ENCODE measurements at places on chromosomes 7 and 10. TPM values are rescaled to one million over a fixed set of nuclear protein-coding genes. Genes with fewer than 3 reads are reported as not detected.
A peak's percentile ranks its signal among the peaks of the same experiment; 100 is the strongest.

DNA sequence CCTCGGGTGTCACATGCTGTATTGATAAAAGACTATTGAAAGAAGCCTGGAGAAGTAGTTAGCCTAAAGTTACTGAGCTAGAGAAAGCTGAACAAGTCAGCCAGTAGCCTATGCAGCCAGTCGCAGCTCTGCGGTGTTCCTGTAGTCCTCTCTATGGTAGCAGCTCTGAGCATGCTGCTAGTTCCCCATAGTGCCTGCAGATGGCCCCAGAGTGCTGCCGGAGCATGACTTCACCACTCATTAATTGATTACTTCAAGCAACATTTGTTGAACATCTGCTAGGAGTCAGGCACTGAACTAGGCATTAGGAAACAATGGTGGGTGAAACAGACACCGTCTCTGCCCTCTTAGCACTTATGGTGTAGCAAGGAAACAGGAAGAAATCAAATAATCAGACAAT, 422.7 kb downstream of the SORCS3 start:
- no peak for DNase-seq

DNA sequence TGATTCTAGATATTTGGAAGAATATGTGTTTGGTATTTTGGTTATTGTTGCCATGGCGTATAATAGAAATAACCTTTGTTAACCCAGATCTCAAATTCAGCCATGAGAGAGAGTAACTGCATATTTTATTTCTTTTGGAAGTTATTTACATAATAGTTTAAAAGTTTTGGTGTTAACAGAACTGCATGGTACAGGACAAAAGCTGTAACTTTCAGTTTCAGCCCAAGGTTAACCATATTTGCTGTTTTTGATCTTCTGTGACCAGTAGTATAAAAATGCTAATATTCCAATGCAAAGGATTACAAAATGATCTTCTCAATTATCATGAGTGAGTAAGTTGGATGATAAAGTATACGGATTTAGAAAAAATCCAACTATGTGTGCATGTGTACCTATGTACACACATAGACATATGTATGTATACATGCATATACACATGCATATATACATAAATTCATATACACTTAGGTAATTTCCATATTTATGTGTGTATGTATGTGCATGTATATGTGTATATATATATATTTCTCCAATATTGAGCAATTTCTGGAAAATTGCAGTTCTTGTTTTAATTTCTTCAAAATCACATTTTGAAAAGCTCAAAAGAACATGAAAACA, 38.0 kb upstream of the PIP4K2A start:
- DNase-seq, result no peak

DNA sequence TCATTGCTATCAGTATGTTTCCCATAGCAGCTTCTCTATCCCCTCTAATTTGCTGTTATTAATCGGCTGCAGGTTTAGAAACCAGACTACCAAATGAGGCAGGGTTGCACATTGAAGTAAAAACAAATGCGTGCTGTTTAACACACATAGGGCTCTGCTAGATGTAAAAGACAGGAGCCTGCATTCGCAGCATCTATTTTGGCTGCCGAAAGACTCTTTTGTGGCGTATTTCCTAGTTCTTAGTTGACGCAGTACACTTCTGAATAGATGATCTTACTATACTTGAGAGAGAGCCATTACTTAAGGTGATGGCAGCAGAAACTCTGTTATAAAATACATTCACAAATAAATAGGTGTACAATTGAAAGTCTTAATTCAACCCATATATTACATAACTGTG, 21.4 kb downstream of the SGCE start:
- DNase-seq, result no peak

DNA sequence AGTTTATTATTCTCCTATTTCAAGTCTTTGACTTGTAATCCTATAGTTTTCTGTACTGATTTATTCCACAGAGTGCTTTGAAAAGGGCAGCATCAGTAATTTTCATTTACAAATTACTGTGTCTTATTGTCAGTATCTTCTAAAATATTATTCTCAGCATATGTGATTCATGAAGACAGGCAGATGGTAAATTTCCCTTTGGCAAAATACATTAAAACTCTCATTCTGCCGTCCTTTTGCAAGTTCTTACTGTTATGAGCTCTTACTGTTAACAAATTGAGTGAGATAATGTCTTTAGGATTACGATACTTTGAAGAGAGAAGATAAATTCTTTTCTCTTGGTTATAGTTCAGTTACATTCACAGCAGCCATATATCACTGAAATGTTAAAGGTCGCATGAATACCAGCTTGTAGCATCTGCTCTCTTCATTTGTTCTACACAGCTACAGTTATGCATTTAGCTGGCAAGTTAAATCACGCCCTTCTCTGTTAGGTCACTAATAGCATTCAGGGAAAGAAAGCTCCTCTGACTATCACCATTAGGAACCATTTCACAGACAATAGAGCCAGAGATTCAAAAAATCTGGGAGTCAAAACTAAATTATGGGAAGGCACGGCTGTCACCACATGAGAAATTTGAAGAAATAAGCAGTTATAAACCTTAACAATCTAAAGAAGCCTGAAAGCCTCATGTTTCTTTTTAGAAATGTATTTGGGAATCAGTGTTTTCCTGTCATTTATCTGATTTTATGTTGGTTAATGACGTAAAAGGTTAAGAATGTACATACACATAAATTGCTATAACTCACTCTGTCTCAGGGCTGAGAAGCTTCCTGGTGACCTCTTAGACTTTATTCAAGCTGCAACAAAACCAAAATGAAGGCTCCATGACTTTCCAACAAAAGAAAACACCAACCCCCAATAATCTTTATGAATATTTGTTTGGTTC, 109.6 kb upstream of the SP4 start:
- no peak for DNase-seq

GRCh38 chr7:124369310-124369709, 336.4 kb upstream of the TMEM229A start:
- DNase-seq, result no peak

DNA sequence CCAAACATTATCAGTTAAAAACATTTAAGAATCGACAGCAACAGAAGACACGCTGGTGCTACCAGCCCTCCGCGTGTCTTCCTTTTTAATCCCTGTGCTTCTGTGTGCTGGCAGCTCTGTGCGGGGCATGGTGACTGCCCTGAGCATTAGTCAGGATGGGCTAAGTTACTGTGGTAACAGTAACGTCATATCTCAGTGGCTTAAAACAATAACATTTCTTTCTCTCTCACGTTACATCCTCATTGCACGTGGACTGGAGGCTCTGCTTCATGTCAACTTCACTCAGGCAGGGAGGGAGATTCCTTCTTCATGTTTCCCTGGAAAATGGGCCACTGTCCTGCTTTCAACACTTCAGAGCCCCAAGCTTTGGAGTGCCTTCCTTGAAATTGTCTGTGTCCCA, 378.5 kb downstream of the CCSER2 start:
- no peak for DNase-seq

GRCh38 chr10:43220657-43221418, 46.0 kb downstream of the RASGEF1A start:
- DNase-seq, result no peak

- no peak for DNase-seq
Measured at GRCh38 chr7:84302949-84303348, 108.4 kb upstream of the SEMA3A start.

GRCh38 chr10:88045656-88046415, 182.4 kb downstream of the PTEN start:
- no peak for DNase-seq

- no peak for DNase-seq
Measured at GRCh38 chr10:7589748-7590147, 77.0 kb downstream of the ITIH5 start.

DNA sequence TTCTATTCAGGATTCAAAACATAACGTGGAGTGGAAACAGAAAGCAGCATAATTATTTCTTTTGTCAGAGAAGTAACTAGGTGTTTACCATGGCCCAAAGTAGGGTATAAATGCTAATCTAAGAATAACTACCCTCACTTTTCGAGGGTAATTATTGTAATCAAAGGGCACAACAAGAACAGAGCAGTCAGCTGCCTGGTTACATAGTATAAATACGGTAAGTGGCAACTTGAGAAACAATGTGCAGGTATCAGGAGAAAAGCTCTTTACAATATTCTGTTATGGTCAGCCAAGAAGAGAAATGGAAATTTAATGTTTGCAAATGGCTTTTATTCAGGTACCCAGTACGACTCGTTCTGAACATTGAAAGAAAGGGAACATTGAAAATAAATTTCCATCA, 242.0 kb upstream of the NPY start:
- DNase-seq, result no peak

- no peak for DNase-seq
Measured at GRCh38 chr10:61635932-61636331, 26.8 kb upstream of the CABCOCO1 start.

DNA sequence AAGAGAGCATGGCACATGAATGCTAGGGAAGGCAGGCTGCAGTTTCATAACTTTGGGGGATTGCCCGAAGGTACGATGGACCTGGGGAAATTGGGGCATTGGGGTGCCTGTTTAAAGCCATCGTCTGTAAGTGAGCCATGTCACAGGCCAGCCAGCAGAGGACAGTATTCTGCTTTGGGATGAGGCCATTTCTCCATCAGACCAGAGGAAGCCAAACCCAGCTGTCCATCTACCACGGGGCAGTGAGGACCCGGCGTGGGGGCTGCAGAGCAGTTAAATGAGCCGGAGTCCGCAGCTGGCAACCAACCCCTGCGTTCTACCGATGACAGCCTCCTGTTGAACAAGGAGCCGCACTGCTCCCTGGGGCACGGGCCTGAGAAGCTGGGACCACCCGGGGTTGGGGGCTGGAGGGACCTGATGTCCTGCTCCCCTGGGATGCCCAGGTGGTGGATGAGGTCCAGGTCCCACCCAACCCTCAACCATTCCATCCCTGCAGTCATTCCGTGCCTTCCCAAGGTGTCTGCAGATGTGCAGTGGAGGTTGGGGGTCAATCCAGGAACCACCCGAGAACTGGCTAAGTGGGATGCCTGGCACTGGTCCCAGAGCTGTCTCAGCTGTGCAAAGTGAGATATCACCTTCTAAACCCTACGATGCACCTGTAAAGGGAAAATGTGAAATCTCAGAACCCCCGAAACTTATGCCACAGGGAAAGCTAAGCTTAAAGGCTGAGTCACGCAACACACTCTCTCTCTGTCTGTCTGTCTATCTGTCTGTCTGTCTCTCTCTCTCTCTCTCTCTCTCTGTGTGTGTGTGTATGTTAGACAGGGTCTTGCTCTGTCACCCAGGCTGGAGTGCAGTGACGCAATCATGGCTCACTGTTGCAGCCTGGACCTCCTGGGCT, 12.1 kb upstream of the RHBDD2 start:
- peak; percentile 13 for DNase-seq

DNA sequence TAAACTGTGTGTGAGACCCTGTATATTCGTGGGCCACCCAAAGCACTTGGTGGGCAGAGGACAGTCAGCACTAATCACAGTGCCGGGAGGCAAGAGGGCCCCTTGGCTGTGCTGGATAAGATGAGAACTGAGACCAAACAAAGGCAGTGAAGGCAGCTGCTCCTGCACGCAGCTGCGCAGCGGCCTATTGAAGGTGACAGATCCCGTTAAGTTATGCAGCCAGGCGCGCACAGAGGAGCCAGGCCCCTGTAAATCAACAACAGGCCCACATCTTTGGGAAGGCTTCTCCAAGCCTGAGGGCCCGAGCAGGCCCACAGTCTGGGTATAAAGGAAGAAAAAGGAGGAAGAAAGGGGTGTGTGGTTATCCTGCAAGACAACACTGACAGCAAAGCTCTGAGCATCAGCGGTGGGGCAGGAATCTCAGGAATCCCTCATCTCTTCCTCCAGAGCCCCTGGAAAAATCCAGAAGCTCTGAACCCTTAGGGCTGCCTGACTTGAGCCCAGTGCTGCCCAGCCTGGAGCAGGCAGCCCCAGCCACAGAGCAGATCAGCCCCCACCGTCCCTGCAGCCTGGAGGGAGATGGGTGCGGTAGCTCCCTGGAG, 154.2 kb downstream of the ARHGAP12 start:
- DNase-seq, result no peak

The PON1 gene
- total RNA-seq, result not detected

The HOXA6 gene
- not detected for total RNA-seq

The NANOS1 gene
- 0.38 TPM for total RNA-seq

The OR2A1 gene
- total RNA-seq, result not detected

The BLNK gene
- total RNA-seq, result 2.8 TPM

The OR2A5 gene
- not detected for total RNA-seq
